HFFc6 (cell line): ENCODE measurements at places on chromosomes 1 and 21. TPM values are rescaled to one million over a fixed set of nuclear protein-coding genes. Genes with fewer than 3 reads are reported as not detected.

GNG4 gene
- total RNA-seq: 1.8 to 2.8 TPM (median 2.3 TPM) in 3 replicates

PRUNE1 gene
- total RNA-seq: 6.6 to 8.6 TPM (median 7.9 TPM) in 3 replicates

CYP2J2 gene
- total RNA-seq: 0.14 TPM in 1 of 3 replicates, not detected in the others

AURKAIP1 gene
- total RNA-seq: 183 to 191 TPM (median 187 TPM) in 3 replicates

MACO1 gene
- 13.7 and 15.0 TPM in 2 replicates for total RNA-seq

PTPRF gene
- total RNA-seq: 96.4 to 114 TPM (median 114 TPM) in 3 replicates

ZNF593 gene
- 40.2 and 41.5 TPM in 2 replicates for total RNA-seq

EDARADD gene
- total RNA-seq: 0.22 TPM in 1 of 3 replicates, not detected in the others

AMY1B gene
- not detected in 3 replicates for total RNA-seq

S100A7 gene
- total RNA-seq: not detected in 3 replicates

DNA sequence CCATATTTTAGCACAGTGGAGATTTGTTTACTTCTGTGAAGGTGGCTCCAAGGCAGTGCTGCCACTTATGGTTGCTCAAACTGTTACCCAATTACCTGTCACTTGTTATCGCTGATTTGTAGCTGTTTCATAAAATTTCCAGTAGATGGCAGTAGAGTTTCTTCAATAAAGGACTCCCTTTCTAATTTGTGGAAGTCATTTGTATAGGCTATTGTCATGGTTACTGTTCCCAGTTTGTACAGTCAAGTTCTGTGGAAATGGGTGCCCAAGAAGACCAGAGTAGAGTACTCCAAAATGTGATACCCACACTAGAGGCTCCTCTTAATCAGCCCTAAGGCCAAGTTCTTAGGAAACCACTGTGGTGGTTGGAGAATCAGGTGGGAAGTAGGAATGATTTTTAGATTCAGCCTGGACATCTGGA, 186.1 kb downstream of the CLEC20A start:
- DNase-seq: peak; percentile 89

- no peak for DNase-seq
Observed at GRCh38 chr1:59165353-59165752, 131.5 kb upstream of the FGGY start.

- DNase-seq: peak; percentile 50
Observed at GRCh38 chr1:77424236-77424635, 142.4 kb downstream of the AK5 start.

- no peak for DNase-seq
Observed at GRCh38 chr1:247336390-247336789, 4.7 kb upstream of the ZNF496 start.

- no peak for DNase-seq
Observed at GRCh38 chr1:233393084-233393840, 65.7 kb downstream of the MAP3K21 start.

DNA sequence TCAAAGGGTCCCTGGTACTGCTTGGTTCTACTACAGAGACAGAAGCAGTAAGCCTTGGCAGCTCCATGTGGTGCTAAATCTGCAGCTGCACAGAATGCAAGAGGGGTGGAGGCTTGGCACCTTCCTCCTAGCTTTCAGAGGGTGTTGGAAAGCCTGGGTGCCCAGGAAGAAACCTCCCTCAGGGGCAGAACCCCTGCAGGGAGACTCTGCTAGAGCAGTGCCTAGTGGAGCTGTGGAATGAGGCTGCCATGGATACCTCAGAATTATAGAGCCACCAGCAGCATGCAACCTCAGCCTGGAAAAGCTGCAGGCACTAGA, 76.2 kb upstream of the TLR5 start:
- DNase-seq: no peak

- no peak for DNase-seq
Observed at GRCh38 chr1:173099166-173099565, 48.4 kb upstream of the TNFSF18 start.

DNA sequence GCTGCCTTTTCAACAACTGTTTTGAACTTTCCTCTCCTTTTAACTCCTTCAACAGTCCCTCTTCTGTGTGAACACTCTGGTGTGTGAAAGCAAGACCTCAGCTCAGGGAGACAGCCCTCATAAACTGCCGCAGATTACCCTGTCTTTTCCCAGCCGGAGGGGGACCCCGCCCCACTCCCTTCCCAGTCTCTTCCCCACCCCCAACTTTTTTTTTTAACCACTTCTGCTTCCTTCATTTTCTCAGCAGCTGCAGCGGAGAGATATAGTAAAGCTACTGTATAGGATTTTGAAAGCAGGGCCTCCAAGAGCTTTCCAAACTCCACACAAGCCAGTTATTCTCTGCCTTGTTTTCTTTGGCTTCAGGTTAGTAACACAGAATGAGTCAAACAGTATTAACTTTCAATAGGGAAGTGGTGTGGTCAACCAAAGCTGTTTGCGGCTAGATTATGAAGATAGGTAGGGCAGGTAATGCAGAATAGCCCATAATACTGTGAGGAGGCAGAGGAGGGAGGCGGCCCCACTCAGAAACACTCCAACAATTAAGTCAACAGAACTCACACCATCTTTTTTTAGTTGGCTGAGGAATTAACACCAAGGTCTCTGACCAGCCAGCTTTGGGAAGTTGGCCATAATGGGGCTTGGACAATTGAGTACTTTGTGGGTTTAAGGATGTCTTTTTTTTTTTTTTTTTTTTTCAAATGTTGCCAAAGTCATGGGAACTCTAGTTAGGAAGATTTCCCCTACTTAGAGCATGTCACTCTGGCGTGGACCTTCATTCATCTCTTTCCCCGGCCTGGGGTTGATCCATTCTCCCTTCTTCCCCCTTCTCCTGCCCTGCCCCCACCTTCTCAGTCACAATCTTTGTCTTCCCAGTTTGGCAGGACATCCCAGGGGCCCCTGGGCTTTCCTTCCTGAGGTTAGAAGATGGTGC, 177.0 kb downstream of the CLIC6 start:
- peak; percentile 70 for DNase-seq

DNA sequence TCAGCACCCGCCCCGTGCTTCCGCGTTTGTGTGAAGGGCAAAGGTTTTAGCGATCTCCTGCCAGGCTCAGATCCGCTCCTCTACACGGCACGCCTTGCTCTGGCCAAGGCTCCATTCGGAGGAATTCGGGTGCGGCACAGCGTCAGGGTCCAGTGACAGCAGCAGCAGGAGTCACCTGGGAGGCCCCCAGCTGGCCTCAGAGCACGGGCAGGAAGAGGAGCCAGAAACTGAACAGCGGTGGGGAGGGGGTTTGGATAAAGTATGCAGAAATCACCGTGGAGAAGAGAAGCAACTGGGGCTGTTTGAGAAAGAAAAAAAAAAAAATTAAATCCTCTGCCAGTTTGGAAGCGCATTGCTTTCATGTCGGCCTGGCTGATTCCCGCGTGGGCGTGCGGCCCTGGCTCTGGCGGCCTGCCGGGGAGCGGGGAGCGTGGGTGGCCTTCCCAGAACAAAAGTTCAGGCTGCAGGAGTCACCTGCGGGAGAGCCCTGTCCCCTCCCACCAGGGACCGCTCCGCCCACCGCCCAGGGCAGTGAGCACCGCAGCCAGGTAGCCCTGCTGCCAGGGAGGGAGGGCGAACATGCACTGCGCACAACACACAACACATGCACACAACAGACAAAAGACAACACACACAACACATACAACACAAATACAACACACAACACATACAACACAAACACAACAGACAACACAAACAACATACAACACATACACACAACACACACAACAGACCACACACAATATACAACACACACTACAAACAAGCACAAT, 107.6 kb downstream of the ETS2 start:
- DNase-seq: no peak

DNA sequence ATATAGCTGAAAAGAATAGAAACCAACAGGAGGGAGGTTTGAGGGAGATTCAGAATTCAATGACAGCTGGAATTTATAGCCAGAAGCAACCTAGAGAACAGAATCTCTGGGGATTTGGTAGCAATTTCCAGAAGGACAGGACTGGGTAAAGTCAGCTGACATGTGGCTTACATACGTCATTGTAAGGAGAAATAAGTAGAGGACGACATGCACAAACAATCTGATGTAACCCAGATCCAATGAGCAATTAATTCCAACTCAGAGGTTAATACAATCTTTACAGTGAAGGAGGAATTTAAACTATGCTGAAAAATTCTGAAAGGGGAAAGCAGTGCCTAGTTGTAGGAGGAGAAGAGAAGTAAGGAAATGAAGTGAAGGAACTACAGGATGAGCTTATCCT, 383.9 kb downstream of the PTBP2 start:
- peak; percentile 4 for DNase-seq

DNA sequence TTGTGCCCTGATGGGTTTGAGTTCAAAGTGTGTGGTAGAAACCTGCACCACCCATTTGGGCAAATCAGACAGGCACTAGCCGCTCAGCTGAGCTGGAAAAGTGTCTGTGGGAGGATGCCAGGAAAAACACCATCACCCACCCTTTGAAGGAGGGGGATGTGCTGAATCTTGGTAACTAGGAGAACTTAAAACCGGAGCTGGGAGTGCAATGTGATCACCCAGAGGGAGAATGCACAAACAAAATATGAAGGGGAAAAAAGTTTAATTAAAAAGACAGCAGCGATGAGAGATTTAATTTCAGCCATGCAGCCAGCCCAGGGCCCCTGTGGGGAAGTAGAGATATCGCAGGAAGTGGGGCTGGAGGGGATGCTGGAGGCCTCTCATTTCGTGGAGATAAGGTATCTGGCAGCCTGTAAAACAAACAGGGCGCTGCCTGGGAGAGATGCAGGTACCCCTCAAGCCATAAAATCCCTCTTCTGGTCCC, 86.8 kb upstream of the BCAR3 start:
- DNase-seq: no peak

- DNase-seq: no peak
Observed at GRCh38 chr1:204108312-204109141, 35.6 kb downstream of the SOX13 start.

DNA sequence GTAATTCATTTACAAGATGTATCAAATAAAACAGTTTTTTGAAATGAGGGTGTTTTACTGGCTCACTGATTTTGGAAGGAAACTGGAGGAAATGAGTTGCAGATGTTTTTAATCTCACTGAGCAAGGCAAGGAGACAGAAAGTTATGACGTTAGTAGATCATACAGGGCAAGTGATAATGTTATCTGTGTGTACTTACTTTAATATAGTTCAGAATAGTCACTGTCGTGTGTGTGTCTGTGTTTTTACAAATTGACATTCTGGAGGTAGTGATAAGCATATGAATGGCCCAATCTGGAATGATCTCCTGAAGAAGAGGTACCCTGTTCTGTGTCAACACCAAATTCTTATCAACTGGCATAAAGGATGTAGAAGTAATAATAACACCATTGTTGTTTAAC, 1.9 kb upstream of the GBP4 start:
- DNase-seq: no peak

GRCh38 chr1:243256590-243256989, 749 bp downstream of the SDCCAG8 start:
- DNase-seq: no peak

DNA sequence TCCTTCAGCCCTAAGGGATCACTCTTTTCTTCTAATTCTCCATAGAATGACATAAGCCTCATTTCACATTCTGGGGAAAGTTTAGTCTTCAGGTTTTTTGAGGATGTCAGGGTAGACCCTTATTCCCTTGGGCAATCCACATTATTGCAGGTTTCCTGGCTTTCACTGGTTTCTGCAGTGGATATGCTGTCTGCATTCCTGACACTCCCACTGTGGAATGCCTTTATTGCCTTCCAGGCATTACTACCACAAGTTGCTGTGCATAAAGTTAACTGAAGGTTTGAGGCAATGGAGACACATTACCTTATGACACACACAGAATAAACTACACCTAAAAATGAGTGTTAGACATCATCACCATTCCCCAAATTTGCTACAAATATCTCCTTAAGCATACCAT, 12.7 kb downstream of the FASLG start:
- peak; percentile 71 for DNase-seq

DNA sequence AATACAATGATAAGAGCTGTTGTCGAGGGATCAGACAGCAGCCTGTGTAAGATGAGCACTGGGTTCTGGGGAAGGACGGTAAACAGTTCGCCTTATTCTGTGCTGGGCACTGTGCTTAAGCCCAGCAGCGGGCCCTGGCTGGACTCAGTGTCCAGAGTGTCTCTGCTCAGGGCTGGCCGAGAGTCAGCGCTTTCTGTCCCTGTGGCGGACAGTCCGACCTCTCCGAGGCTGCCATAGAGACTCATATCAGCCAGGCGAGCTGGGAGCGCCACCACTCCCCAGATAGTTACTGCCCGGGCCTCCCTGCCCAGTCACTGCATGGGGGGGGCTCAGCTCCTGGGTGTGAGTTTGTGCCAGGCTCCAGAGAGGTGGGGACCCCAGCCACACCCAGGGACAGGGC, 14.7 kb upstream of the NPHP4 start:
- no peak for DNase-seq

- DNase-seq: no peak
Observed at GRCh38 chr1:213733705-213734104, 254.1 kb upstream of the PROX1 start.
